T-helper 9 cell (primary cell): ENCODE measurements at places on chromosomes 1 and 21.

DNA sequence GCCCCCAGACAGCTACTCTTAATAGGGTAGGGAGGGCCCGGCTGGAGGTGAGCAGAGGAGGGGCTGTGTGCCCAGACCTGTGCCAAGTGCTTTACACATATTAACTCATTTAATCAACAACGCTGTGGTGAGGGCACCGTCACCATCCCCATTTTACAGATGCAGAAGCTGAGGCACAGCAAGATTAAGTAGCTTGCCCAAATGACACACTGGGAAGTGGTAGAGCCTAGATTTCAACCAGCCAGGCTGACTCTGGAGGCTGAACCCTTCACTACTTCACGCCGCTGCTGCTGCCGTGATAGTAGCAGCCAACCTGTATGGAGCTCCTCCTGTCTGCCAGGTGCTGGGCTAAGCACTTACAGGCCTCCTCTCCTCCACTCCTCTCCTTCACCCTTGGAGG is 127.2 kb downstream of the PTPRU start:
- DNase-seq: no peak

DNA sequence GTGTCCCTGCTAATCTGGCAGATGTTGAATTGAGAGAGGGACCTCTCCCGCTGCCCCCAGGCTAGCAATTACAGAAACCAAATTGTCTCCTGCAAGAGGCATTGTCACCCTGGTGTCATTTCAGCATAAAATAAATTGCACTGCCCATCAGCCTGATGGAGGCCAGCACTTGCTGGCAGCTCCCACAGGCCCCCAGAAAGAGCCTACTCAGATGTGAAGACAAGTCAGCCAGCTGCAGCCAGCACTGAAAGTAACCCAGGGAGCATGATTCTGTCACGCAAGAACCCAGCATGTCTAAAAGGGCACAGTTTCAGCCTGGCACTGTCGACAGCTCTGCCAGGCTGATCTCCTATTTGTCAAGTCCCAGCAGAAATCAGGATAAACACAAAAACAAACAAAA is 110.3 kb upstream of the CTTNBP2NL start:
- DNase-seq: no peak

DNA sequence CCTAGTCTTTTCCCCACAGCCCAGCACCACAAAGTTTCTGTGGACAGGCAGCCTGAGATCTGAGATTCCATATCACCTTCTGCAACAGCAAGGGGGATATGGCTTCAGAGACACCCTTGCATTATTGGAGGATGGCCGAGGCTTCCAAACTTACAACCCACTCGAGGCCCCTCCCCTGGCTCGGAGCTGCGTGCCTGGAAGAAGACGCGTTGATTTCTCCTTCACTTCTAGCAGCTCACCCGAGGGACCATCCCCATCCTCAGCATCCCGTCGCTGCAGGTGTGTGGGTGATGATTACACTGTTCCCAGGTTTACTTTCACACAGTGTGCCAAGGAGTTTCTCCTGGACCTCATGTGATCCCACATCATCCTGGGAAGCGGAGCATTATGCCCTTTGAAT is 277.9 kb downstream of the MATN1 start:
- DNase-seq: no peak

GRCh38 chr1:99638853-99639252 is 7.1 kb upstream of the PALMD start:
- DNase-seq: no peak

DNA sequence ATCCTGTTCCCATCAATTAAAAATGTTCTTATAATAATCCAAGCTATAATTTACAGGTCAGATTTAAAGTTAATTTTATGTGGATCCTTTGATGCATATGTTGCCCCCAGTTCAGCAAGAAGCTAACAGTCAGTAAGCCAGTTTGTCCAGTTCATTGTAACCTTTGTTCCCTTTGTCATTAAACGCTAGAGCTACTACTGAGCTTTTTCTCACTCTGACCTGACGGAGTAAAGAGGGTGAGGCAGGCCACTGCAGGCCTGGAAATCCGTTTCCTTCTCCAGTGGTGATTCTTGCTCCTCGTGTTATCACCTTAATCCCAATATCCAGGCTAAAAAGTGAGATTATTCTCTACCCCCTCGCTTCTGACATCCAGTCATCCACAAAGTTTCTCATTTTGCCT is 10.2 kb downstream of the YBX1 start:
- no peak for DNase-seq

DNA sequence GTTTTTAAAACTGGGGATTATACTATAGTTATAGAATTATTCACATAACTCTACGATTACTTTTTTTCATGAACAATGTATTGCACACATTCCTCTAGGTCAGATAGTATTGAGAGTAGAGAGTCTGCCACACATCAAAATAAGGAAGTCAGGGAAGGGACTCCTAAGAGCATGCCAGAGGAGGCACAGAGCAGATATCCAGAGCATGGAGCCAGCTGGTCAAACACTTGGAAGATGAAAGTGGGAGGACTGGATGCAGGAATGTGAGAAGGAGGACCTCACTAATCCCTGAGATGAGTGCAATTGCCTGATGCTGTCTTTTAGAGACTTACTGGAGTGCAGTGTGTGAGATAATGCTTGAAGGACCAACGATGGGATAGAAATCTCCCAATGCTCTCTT is 9.6 kb upstream of the RFX5 start:
- DNase-seq: no peak

DNA sequence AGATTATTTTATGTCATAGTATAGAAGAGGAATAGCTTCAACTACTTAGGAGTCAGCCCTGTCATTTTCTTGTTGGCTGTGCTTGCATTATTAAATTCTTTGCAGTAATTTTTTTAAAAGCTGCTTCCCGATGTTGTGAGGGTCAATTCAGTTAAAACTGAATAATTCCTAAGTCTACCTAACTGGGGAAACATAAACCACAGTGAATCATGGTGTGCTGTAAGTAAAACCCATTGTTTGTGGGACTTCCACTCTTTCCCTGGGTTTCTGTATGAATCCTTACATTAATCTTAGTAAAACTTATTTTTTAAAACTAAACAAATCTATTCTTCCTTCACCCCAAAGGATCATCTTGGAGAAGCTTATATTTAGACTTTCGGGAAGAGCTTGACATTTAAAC is 4.4 kb downstream of the SUCO start:
- no peak for DNase-seq

- peak; percentile 58 for DNase-seq
These were observed 8.8 kb upstream of the NLRP3 start for GRCh38 chr1:247407180-247407616.

DNA sequence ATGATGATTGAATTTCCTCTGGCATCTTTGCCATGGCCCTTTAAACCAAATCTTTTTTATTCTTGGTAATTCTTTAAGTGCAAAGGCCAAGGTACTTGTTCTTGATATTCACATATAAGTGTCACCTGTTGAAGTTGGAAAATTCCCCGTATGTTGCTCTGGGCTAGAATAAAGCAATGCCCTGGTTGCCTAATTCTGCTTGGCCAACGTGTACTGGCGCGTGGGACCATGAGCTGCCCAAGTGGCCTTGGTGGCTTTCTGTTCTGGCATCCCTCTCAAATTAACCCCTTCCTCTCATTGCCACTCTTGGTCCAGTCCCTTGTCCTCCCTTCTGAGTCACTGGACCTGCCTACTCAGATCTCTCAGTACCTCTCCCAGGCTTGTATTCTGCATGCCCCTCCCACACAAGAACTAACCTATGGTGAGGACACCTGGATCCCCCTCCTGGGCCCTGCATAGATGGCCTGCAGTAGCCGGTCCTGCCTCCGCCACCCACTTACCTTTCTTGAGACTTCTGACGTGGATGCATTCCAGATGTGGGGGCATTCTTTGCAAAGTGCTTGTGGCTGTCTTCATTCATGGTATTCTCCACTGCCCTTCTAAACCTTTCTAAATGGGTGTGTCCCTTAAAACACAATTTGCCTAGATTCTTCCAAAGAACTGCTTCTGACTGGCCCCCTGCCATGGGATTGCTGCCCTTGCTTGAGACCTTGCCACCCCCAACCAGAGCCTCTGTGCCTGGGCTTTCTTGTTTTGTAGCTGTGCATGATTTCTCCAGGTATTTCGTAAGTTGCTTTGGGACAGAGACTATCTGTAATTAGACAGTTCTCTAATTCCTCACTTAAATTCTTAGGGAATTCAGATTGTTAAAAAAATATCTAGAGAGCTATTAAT is 152.4 kb downstream of the GALNT2 start:
- no peak for DNase-seq

DNA sequence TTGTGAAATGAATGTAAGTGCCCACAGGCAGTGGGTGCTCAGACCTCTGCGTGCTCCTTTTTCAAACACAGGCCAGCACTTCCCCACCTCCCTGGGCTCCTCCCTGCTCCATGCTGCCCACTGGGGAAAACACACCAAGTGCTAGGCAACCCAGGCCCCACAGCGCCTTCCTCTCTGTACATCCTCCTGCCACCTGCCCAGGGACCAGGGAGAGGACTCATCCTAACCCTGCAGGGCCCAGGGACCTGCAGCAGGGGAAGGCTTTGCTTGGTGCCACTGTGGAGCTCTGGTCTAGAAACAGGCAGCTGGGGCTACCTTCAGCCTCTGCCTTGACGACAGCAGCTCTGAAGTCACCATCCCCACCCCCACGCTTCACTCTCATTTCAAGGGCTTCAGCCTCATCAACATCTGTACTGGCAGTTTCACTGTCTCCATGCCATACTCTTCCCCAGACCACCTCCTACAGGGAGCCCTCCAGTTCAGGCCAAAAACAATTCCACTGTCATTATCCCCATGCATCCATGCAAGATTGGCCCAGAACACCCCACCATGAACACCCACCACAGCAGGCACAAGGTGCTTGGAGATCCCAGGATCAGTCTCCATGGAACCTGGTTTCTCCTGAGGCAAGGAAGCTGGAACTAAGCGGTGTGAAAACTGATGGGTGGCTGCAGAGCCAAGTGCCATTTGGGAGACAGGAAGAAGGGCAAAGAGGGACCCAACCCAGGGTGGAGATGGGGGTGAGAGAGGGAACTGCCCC is 1.1 kb downstream of the IGSF8 start:
- DNase-seq: no peak

DNA sequence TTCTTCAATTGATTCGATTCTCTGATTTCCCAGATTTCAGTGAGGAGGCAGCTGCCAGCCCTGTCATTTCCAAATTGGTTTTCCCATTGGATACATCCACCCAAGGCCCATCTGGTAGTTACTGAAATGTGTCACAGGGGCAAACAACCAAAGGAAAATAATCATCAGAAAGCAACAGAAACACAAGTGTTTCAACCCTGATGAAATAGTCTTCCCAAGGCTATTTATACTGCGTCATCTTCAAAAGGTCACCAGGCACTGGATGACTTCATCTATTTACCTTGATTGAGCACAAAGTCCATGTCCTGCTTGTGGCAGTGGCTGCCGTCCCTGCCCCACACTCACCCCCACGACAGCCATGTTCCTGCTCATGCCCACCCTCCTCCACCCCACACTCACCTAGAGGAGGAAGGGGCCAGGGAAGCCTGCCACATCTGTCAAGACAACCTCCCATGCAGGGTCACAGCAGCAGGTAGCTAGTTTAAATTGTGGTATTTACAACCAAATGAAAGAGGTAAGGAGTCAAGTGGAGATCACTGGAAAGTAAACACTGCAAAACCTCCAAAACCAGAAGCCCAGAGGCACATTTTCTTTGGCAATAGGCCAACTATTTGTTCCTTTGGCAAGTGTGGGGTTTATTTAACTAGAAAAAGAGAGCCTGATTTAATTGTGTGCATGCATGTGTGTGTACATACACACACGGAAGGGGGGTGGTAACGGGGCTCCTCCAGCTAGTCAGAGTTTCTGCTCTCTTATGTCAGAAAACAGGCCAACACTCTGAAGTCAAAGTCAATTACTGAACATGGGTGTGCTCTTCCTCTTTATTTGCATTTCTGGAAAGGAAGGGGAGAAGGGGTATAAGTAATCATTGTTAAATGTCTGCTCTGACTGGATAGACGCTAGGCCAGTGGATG is 49.5 kb upstream of the RAB4A start:
- no peak for DNase-seq

GRCh38 chr1:244576259-244576892 is 76.5 kb upstream of the DESI2 start:
- DNase-seq: no peak

DNA sequence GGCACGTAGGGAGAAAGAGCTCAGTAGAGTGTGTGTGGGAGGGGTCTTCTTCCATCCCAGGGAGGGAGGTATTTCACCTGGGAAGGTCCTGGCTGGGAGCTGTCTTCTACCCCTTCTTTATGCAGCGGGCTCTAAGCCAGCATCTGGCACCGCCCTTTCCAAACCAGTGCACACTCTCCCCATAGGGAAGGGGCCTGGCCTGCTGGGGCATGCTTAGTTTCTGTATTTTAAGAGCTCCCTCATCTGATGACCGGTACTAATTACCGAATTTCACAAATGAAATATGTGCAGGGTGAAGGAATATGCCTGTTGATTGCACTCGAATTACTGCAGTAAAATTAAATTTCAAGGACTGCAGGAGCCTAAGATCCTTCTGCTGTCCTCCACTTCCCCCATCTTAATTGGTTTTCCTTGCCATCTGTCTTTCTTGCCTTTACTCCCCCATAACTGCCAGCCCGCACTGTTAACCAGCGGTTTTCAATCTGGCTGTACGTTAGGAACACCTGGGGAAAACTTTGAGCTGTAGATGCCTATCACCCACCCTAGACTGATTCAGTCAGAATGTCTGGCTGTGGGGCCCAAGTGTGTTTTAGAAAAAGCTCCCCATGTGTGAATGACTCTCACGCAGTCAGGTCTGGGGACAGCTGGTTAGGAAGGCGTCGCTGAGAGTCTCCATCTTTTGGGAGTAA is 20.1 kb downstream of the GALNT2 start:
- DNase-seq: no peak

DNA sequence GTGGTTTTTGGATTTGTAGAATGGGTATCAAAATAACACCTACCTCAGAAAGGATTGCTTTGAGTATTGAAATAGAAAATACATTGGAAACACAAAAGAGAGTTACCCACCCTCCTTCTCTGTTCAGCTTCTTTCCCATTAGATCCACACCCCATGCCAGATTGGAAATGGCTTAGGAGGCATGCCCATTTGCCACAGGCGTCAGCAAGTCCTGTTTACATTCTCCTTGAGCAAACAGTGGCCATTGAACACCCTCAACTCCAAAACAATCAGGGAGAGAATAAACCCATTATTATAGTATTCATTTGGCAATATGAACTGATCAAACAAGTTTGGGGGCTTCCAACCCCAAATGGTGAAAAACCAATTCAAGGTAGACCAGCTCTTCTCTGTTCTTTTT is 2.4 kb downstream of the ELAPOR1 start:
- no peak for DNase-seq
